ENCODE measurements at places on chromosomes 5 and 9.

DNA sequence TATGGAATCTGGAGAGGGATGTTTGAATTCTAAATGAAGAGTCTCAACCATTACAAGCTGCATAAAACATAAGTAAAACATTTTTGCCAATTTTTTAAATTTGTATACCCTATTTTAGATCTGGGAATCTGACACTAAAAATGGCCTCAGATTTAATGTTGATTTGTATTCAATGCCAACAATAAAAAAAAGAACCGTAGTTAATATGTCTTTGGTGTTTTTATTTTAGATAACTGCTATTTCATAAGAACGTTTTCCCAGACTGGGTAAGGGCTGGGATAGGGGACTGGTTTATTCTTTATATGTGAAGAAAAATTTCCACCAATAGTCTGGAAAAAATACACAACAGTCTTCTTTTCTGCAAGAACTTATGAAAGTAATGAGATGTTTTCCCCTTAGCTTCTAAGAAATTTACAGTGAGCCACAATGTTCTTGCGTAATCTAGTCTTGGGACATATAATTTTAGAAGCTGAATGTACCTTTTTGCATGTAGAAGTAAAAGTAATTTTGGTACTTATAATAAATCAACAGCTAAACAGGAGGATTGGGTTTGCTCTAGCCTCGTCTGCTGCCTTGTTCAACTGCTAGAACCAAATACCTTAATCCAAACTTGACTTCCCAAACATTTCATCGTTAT is 244.6 kb upstream of the EFNA5 start:
- no peak for DNase-seq

DNA sequence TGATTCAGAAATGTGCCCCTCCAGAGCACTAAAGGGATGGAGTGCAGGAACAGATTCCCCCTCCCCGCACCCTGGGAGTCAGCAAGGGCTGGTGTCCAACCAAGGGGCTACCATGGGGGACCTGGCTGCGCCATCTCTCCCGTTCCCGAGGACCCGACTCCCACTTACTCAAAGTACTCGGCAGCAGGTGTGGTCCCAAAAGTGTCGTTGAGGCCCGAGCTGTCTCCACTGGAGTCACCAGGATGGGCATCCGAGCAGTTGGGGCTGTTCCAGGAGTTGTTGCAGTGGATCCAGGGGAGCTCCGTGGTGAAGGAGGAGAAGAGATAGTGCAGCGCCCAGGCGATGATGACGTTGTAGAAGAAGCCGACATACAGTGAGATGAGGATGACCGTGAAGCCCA is 12.9 kb downstream of the SLC6A3 start:
- no peak for DNase-seq

DNA sequence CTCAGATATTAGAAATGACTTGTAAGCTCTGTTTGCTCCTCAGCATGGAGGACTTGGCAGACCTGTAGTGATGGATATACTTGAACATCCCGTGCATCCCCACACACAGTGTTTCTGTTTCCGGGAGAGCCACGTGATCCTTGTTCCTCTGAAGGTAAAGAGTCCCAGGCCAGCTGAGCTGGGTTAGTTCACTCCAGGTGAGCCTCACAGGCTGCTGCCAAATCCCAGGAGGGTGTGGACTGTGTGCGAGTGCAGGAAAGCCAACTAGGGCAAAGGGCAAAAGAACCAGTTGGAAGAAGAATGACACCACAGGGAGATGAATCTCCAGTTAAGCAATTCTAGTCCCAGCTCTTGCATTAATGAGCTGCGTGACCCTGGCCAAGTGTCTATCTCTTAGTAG is 10.4 kb upstream of the TOMM5 start:
- DNase-seq = no peak

DNA sequence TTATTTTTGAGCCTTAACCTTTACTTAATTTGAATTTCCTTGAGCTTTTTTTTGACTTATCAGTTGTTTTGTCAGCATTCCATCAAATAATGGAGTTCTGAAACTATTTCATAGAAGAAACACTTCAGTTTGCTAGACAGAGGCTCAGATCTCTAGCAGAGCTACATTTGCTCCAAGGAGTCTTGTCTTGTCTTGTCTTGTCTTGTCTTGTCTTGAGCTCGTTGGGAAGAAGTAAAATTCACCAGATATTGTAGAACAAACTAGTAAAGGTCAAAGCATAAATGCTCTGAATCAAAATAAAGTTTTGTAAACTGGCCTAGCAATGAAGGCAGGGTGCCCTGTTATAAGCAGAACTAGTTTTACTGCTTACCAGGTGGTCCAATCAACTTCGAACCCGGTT is 33.5 kb downstream of the RAB24 start:
- no peak for DNase-seq

- no peak for DNase-seq
Measured at GRCh38 chr9:68964102-68964541, 49.8 kb downstream of the PRKACG start.

- peak; percentile 46 for DNase-seq
Measured at GRCh38 chr5:174514983-174515394, 209.4 kb upstream of the MSX2 start.

DNA sequence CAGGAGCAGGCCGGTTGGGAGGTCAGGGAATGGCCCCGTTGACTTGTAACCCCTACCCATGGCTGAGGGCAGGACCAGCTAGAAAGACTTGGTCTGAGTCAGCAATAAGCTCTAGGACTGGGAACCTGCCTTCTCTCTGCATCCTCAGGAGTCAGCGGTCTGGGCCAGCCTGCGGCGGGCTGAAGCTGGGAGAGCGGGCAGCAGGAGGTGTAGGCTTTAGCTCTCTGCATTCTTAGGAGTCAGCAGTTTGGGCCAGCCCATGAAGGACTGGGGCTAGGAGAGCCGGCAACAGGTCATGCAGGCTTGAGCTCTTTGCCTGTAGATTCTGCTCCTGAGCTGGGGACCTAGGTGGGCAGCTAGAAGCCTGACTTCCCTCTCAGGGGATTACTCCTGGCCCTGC is 6.4 kb upstream of the SMIM32 start:
- DNase-seq = no peak

DNA sequence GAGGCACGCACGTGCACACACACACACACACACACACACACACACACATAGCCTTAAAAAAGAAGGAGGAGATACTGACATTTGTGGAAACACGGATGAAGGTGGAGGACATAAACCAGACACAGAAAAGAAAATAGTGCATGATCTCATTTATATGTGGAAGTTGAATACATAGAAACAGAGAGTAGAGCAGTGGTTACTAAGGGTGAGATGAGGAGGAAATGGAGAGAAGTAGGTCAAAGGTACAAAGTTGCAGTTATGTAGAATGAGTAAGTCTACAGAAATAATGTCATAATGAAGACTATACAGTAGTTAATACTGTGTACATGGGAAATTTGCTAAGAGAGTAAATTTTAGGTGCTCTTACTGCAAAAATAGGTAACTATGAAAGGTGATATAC is 412.2 kb upstream of the CDH9 start:
- no peak for DNase-seq

DNA sequence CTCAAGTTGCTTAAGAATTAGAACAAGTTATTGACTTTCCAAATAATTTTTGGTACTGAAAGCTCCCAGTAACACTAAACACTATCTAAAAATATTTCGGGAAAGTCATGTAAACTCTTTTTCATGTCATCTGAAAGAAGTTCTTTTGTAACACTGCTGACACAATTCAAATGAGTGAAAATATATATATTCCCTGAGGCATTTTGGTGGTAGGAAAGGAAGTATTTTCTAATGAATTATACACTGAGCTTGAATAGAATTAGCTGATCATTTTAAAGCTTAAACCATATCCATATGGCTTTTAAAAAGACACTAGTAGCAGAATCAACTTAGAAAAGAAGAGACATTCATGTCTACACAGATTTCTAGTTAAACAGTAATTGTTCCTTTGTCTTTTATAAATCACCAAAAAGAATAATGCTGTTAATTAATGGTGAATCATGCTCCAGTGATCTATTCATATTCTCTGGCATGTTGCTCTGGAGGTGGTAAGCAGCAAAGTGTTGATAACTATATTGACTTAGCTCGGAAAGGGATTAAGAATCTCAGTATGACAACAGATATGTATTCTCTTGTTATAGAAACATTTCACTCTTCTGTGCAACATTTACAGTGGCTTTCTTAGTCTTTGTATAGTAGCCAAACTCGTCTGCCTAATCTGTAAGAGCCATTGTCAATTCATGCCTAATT is 27.4 kb upstream of the RFX3 start:
- no peak for DNase-seq

DNA sequence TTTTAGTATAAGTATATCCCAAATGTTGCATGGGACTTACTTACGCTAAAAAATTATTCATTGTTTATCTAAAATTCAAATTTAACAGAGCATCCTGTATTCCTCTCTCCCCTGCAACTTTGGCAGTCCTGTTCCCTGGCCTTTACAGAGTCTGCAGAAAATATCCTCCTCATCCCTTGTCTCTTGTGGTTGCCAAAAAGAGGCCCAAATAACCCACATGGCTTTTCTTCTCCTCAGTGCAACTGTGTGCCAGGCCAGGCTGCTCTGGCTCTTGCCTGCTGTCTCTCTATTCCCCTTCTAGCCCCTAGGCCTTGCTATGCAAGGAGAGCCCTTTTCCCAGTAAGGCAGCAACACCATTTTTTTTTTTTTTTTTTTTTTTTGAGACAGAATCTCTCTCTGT is 23.0 kb downstream of the ARHGEF37 start:
- no peak for DNase-seq

GRCh38 chr9:93071464-93071863 is 13.0 kb downstream of the SUSD3 start:
- no peak for DNase-seq

- DNase-seq = no peak
Measured at GRCh38 chr5:125276096-125276495, 529.7 kb upstream of the ZNF608 start.

DNA sequence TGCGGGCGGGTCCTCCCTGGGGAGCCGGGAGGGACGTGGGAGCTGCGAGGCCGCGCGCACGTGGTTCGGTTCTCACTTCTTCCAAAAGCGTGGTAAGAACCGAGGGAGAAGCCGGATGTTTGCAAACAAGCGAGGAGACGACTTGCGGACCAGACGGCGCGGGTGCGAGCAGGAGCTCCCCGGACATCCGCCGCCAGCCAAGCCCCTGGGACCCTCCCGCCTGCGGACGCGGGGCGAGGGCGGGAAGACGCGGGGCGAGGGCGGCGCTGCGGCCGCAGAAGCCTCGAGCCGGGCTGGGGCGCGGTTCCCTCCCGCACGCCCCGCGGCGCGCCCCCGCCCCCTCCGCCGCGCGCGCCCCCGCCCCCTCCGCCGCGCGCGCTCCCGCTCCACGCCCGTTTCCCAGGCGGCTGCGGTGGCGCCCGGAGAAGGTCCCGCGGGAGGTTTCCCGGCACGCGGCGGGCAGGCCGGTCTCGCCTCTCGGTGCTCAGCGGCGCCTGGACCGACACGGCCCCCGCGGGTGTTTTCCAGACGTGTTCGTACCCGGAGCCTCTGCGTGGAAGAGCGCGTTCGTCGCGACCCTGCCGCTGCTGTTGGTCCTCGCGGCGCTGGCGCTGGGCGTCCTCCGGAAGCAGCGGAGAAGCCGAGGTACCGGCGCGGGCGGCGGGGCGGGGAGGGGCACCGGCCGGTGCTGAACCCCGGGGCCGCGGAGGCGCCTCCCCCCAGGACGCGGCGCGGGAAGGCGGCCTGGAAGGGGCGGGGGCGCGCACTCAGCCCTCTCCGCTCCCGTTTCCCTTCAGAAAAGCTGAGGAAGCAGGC is 12.8 kb downstream of the BTNL9 start:
- no peak for DNase-seq

DNA sequence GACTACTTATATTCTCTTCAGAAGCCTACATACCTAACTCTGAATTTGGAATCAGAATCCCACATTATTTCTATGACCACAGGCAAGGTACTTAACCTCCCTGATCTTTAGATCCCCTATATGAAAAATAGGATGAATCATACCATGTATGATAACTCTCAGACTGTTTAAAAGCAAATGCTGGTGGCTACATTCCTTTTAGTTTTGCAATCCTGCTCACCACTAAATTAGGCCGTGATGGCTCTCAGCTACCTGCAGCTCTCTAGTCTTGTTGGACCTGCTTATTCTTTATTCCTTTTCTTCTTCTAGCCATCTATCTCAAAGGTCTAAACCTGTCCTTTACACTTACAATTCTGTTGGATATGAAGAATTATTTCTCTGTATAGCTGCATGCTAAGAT is 303.4 kb upstream of the ATP10B start:
- no peak for DNase-seq

GRCh38 chr9:137205126-137206069 is at the start of the genes NDOR1 and TMEM203:
TSS of gene NDOR1 (plus strand) at chr9:137205700. CDS start at chr9:137205778, 78 bp downstream.
TSS of gene TMEM203 (minus strand) at chr9:137205648. CDS start at chr9:137205414, 234 bp downstream.
- DNase-seq = peak; percentile 99

GRCh38 chr5:112628214-112628980 is 109.3 kb upstream of the APC start:
- DNase-seq = no peak

DNA sequence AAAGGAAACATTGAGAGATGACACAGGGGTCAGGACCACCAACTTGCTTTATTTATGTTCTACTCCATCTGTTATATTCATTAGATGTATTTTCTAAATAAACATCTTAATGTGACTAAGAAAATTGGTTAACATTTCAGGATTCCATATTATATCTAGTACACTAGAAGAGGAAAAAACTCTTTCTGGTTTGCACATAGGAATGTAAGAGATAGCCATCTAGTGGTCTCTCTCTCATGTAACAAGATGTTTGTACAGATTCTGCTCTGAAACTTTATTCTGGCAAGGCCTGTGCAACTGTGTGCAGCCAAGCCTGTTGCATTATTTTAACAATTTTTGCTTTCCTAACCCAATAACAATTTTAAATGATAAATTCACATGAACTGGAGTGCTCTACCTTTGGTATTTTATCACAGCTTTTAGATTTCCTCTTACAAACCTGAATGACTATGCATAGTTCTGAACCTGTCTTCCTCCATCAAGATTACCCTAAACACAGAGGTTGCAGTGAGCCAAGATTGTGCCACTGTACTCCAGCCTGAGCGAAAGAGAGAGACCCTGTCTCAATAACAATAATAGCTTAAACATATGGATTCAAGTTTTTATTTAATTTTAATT is 148.2 kb downstream of the GIN1 start:
- DNase-seq = no peak

DNA sequence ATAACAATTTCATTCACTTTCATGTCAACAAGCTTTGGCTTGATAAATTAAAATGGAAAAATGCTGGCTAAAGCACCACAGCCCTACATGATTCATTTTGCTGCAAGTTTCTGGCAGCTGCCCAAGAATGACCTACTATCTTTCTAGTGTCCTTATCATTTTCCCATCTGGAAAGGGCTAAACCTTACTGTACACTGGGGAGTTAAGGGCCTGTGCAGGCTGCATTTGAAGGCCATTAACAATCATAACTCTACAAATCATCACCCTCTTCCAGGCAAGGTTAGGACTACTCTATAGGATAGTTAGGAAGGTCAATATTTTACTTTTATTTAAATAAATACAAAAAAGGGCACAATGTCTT is 579.7 kb upstream of the ZNF608 start:
- no peak for DNase-seq

DNA sequence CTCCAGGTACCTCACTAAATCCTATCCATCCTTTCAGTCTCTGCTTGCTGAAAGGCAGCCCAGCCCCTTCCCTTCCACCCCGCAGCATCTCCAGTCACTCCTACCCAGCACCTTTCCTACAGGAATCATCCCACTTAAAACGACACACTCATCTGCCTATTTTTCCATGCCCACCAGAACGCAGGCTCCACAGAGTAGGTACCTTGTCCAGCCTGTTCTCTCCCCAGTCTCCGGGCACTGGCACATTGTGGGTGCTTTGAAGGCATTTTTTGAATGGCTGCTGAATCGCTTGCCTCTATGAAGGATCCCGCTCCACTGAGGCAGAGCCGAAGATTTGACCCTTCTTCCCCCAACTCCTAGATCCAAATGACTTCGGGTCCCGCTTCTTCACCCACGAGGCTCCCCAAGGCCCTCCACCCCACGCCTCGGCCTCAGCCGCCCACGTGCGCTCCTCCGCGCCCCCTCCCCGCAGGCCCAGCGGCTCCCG is 15.6 kb downstream of the LHX6 start:
- no peak for DNase-seq

- DNase-seq = no peak
Measured at GRCh38 chr9:116039312-116039711, 114.3 kb upstream of the PAPPA start.

All from posterior cingulate gyrus (tissue), 11 donors.